ENCODE measurements at places on chromosomes 6 and 20.

DNA sequence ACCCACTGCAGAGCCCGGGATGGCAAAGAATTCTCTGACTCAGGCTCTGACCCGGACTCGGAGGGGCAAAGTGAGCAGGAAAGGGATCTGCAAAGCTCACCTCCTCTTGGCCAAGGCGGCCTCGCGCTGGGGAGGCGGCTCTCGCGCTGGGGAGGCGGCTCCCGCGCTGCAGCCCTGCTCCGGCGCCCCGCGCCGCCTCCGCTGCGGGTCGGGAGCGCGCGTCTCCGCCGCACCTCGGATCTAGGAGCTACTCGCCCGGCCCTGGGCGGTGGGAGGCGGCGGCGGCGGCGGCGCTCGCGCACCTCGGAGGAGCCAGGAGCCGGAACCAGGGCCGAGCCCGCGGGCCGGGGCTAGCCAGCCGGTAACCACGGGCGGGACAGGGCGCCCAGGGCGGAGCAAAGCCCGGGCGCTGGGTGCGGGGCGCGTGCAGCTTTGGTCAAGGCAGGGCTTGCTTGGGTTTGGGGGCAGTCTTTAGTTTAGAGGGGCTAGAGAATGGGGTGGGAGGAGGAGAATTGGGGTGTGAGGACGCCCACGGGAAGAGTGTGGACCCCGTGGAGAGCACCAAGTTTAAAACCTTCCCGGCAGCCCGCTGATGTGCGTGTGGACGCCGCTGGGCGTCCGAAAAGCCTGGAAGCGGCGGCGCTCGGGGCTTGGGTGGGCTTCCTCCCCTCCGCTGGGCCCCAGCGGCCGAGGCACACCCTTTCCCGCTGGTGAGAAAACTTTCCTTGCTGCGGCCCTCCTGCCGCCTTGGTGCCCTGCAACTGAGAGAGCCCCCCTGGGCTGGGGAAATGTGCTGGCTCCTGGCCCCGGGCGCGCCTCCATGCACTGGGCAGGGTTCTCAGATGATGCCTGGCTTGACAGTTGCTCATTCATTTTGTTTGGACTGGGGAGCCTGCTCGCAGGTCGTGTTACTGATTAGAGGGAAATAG is at the start of gene MRAP2:
Gene MRAP2 (plus strand): TSS at position 250 of the 929 bp plus-strand sequence. CDS start 21,547 bp downstream, outside the sequence.
- DNase-seq = no peak

DNA sequence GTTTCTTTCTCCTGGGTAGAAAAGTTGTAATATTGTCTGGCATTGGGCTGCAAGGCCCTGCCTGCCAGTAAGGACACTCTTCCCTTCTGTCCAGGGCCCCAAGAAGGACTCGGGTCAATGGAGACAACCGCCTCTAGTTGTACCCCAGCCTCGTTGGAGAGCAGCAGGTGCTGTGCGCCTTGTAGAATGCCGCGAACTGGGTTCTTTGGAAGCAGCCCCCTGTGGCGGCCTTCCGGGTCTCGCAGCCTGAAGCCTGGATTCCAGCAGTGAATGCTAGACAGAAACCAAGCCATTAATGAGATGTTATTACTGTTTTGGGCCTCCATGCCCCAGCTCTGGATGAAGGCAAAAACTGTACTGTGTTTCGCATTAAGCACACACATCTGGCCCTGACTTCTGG is 37.0 kb downstream of the PLCG1 start:
- no peak for DNase-seq

DNA sequence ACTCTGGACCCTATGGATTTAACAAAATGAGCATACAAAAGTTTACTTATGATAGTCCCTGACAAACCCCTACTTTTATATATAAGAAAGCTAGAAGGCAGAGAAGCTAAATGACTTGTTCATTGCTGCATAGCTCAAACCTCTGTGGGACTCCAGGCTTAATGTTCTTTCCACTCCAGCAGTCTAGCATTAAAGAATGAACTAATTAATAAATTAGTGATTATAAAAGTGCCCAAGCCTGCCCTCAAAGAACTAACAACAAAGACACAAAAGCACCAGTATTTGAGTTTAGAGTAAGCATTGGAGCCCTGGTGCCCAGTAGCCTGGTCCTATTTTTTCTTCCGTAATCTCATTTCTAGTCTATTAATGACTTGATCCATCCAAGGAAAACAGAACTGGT is 59.9 kb downstream of the LAMA4 start:
- no peak for DNase-seq

GRCh38 chr20:48532028-48532427 is 295.8 kb downstream of the PREX1 start:
- DNase-seq = no peak

- no peak for DNase-seq
Measured at GRCh38 chr6:24430086-24430485, 27.4 kb downstream of the MRS2 start.

- no peak for DNase-seq
Measured at GRCh38 chr6:38566295-38567030, 73.3 kb downstream of the BTBD9 start.

DNA sequence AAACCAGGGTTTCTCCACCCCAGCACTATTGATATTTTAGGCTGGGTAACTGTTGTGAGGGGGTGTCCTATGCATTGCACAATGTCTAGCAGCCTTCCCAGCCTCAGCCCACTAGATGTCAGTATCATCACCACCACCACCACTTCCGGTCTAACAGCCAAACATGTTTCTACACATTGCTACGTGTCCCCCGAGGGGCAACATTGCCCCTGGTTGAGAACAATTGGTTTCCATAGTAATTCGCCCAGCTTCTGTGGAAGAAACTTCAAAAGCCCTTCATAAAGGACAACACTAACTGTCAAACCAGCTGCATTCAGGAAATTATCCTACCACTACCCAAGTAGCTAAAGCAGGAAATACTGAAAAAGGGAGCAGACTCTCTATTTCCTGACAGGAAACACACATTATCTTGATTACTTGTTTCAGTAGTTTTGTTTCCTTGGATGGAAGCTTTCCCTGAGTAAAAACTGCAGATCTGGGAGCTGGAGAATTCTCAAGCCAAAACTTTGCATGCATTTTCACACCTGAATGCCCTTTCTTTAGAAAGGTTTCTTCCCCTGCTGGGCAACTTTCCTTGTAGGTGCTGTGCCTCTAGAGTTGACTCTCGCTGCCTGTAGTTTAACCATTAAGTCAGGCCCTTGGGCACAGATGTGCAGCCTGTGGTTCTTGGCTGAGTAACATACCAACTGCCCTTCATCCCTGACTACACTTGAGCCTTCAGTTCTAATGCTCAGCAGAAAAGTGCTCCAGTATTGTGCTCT is 23.6 kb downstream of the PKHD1 start:
- peak; percentile 12 for DNase-seq

- DNase-seq = no peak
Measured at GRCh38 chr6:137092018-137092417, 47.3 kb upstream of the IL20RA start.

DNA sequence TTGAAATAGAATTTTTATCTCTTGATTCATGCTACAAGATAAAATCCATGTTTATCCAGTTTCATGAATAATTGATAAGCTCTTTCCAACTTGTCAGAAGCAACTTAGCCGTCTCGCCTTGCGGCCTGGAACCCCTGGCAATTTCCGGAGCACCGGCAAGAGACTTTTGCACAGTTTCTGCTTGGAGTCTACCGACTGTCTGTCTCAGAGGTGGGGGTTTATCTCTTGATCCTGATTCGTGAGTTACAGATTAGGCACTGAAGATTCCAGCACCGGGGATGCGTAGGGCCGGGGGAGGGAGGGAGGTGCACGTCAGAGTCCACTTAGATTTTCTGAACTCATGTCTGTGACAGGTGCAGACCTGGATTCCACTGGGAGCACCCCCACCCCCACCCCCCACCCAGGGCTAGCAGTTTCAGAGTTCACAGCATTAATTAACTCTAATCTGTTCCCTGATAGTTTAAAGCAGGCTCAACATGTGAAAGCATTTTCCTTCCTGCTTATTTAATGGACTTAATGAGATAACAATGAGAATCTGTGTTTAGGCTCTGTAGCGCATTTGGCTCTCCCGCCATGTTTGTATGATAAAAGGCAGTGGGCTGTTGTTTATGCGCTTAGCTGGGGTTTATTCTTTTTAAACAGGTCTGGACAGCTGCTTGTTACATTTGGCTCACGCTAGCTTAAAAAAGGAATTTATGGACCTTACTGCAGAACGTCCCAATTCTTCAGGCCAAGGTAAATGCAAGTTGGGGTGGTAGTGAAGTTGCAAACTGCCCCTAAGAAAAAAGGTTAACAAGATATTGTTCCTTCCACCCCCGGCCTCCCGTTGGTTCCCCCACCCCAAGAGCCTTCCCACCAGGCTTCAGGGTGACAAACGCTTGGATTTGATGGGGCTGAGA is 8.1 kb upstream of the APCDD1L start:
- no peak for DNase-seq

GRCh38 chr6:159823953-159824352 is 23.9 kb downstream of the PNLDC1 start:
- DNase-seq = no peak

DNA sequence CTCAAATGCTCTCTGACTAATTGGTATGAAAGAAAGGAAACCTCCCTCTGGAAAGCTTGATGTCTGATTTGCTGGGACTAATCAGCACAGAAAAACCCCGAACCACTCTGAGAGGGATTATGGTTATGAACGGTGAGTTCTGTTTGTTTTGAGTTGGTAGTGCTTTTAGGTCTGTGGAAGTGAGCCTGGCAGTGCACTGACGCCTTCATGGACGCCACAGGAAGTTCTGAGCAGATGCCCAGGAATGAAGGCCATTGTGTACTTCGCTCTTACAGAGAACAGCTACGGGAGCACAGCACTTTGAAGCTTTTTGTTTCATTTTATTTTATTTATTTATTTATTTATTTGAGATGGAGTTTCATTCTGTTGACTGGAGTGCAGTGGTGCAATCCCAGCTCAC is 754.1 kb downstream of the QKI start:
- no peak for DNase-seq

GRCh38 chr6:55492259-55492658 is 86.7 kb downstream of the HMGCLL1 start:
- DNase-seq = no peak

- DNase-seq = no peak
Measured at GRCh38 chr6:129269076-129269475, 386.1 kb downstream of the LAMA2 start.

- no peak for DNase-seq
Measured at GRCh38 chr20:34305333-34306230, 2.4 kb upstream of the AHCY start.

GRCh38 chr20:10502098-10502526 is 67.0 kb downstream of the SLX4IP start:
- DNase-seq = no peak

DNA sequence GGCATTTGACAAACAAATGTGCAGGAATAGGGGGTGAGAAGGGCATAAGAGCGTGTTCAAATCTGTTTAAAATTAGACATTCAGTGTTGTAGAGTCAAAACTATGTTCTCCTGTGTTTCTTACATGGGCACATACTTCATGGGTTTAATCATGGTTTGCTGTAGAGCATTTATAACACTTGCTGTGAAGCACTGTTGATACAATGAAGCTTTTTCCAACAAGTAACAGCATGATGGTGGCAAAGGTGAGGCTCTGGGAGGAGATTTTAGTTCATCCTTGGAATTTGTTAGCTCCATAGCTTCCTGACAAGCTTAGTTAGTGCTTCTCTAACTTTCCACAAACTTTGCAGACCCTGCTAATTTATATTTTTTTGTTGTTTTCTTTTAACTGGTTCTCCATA is 900.7 kb downstream of the TFAP2A start:
- DNase-seq = no peak

Measured in stimulated activated CD4-positive, alpha-beta T cell treated with anti-CD3 and anti-CD28 coated beads, Interleukin-1b, Interleukin-23, amount 100 ng/mL, for 24 hours (primary cell).